Activated naive CD4-positive, alpha-beta T cell (primary cell): ENCODE measurements at places on chromosomes 12 and 14.
A peak's percentile ranks its signal among the peaks of the same experiment; 100 is the strongest.

GRCh38 chr12:8948701-8949341 lies 624 bp downstream of the M6PR start:
- DNase-seq, result no peak

DNA sequence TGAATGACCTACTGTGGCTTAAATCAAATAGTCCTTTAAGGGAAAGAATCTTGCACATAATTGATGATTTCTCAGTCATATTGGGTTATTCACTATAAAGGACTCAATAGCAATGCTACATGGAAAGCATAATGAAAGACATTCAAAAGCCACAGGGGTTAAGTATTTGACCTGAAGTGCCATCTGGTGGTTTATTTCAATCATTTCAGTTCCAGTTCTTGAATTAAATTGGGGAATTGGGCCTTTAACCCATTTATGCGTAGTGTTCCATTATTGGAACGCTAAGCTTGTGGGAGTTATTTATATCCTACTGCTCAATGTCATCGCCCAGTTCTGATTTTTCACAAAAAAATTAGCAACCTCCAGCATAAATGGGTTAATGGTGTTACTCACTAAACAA lies 41.3 kb upstream of the C12orf71 start:
- no peak for DNase-seq

DNA sequence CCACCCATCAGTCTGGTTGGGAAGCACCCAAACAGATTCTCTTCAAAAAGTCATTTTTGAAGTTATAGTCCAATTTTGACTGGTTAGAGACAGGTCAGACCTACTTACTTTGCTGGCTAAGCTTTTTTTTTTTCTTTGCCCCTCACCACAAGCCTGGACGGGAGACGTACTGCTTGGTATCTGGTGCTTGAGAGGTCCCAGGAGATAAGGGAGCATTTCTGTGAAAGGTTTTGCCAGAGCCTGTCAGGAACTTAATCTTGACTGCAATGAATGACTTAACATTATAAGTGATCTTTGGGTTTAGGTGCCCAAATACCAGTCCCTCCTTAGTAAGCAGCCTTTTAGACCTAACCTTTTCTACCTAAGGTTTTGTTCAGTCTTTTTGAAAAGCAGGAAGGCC lies 6.3 kb downstream of the MTHFD1 start:
- no peak for DNase-seq

GRCh38 chr12:130880411-130880885 lies 8.6 kb downstream of the RAN start:
- no peak for DNase-seq

- no peak for DNase-seq
Observed at GRCh38 chr14:93047157-93047556, 68.6 kb downstream of the ITPK1 start.

DNA sequence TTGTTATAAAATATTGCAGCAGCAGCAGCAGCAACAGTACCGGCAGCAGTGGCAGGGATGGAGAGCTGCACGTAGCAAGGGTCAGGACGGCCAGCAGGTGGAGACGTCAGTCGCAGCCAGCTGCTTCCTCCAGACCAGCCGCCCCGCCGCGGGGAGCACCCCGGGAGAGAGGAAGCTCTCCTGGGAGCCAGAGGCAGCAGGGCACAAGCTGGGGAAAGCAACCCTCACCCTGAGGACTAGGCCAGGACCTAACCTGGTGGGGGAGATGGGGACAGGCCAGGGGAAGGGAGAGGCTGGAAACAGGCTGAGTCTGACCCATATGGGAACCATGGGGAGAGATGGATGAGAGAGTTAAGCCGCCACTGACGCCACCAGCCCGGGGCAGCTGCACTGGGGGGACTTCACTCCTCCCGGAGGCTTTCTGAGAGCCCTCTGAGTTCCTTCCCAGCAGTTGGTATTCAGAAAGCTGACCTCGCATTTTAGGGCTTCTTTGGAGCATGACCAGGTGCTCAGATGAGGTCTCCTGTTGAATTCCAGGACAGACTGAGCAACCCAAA lies 56.3 kb downstream of the SPTB start:
- DNase-seq, result no peak

GRCh38 chr12:753611-754472 lies 1.5 kb downstream of the WNK1 start:
- peak; percentile 8 for DNase-seq

DNA sequence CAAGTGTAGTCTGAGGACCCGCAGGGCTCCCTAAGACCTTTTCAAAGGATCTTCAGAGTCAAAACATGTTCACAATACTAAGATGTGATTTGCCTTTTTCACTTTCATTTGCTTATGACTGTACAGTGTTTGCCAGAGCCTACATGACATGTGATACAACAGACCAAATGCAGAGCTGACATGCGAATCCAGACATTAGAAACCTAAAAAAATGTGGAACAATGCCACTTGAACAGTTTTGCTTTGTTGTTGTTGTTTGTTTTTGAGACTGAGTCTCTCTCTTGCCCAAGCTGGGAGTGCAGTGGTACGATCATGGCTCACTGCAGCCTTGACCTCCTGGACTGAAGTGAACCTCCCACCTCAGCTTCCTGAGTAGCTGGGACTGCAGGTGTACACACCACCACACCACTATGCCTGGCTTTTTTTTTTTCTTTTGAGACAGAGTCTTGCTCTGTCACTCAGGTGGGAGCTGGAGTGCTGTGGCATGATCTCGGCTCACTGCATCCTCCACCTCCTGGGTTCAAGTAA lies 5.3 kb upstream of the RAB35 start:
- DNase-seq, result no peak

- DNase-seq, result no peak
Observed at GRCh38 chr12:53204351-53204750, 2.7 kb downstream of the ITGB7 start.

DNA sequence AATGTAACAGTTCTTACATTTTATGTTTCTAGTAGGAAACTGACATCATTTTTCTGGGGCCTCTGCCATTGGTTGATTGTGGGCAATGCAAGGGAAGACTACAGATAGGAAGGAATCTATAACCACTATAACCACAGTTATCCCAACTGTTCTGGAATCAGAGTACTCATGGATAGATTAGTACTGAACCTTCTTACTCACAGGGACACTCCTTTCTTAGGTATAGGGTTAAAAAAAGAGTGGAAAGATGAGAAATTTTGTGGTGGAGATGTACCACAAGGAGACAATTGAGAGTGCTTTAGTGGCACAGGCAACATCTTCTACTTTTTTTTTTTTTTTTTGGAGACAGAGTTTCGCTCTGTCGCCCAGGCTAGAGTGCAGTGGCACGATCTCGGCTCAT lies 21.0 kb downstream of the TMEM116 start:
- DNase-seq, result no peak

DNA sequence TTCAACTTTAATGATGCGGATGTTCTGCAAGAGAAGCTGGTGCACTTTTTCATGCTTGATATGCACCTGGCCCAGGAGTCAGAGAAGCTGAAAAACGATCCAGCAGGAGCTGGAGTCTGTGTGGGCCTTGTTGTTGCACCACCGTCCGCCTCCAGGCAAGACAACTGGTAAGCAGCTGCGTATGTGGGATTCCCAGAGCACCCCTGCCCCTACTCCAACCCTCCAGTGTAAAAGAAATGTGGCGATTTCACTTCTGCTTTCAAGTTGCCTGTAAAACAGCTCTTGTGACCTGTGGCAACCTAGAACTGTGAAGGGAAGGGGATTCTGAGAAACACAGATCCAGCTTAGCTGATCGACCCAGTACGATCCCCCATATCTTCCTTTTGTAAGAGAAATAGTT lies 154.1 kb upstream of the PELI2 start:
- no peak for DNase-seq

- no peak for DNase-seq
Observed at GRCh38 chr14:42185718-42186117, 579.0 kb downstream of the LRFN5 start.

DNA sequence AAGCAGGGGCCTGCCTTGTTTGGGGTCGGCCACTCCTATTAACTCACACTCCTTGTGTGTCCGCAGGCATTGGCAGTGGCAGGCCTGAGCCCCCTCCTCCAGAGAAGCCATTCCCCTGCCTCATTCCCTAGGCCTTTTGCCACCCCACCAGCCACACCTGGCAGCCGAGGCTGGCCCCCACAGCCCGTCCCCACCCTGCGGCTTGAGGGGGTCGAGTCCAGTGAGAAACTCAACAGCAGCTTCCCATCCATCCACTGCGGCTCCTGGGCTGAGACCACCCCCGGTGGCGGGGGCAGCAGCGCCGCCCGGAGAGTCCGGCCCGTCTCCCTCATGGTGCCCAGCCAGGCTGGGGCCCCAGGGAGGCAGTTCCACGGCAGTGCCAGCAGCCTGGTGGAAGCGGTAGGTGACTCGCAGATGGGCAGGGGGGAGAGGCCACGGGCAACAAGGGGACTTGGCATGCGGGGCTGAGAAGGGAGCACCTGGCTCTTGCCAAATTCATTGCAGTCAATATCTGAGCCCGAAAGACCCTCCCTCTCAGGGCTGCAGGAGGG lies 106.3 kb upstream of the FKBP4 start:
- no peak for DNase-seq
